Breast epithelium (tissue), 4 donors: ENCODE measurements at places on chromosomes 12 and 14.
A peak's percentile ranks its signal among the peaks of the same experiment; 100 is the strongest.

- no peak for DNase-seq
Measured at GRCh38 chr14:69004731-69005431, 25.8 kb upstream of the ACTN1 start.

DNA sequence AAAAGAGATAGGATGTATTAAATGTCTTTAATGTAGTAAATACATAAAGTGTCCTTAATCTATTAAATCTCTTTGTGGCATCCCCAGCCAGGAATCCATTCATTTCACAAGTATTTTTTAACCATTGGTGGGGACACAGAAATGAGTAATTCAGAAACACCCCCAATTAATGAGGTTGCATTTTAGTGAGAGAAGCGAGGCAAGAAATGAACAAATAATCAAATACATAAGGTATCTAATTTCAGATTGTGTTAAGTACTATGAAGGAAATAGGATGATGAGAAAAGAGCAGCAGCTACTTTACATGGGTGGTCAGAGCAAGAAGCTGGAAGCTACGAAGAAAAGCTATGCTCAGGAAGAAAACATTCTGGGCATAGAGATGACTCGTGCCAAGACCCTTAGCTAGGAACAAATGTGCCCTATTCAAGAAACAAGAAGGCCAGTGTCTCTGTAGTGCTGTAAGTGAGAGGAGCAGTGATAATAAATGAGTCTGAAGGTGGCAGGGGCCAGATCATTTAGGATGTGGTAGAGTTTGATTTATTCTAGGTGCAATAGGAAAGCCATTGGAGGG, 60.5 kb upstream of the IGF1 start:
- DNase-seq = no peak

- DNase-seq = no peak
Measured at GRCh38 chr12:54030889-54031471, 1.9 kb upstream of the HOXC5 start.

DNA sequence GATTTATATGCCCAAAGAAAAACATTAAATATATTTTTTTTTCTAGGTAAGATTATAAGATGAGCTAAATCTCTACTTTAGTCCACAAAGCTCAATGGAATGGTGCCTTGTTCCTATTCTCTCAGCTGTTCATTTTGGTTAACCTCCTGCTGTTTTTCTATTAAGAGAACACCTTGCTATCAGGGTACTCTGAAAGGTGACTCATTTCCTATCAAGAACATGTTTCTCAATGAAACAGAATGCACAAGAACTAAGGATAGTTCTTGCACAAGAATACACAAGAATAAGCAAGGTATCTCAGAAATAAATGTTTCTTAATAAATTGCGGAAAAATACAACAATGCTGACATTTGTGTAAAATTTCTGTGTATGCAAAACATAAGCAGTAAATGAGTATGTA, 14.1 kb downstream of the ABCD2 start:
- DNase-seq = no peak

- no peak for DNase-seq
Measured at GRCh38 chr12:68451261-68452077, 119.3 kb upstream of the MDM1 start.

DNA sequence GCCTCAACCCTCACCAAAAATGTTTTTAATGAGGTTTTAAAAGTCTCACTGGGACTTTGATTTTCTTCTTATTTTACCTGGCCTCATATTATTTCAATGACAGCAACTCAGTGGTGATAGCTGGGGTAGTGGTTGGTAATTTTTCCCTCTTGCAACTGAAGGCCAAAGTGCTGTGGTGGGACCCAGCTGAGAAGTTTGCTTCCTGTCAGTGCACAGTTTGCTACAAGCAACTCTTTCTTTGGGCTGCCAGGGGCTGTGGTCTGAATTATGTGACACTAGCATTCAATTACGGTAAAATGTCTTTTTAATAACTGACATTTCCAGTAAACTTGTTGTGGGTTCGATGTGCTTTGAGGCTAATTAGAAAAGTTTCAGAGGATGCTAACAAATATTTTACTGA, 65.3 kb downstream of the IFNG start:
- DNase-seq = no peak

- no peak for DNase-seq
Measured at GRCh38 chr14:87617079-87617478, 375.9 kb downstream of the GALC start.

DNA sequence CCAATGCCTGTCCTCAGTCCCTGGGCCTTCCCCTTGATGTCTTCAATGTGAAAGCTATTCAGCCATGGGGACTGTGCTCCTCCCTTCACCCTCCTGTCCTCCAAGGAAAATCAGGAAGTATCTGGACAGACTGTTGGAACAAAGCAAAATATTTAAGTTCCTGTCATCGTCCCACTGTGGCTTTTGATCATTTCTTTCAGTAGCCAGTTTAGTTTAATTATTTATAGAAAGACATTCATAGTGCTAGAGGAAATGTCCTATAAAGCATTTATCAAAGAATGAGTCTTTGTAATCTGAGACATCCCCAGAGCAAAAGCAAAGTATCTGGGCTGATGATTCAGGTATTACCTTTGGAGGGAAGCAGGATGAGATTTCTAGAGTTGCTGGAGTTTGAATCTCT, 254.1 kb downstream of the NRXN3 start:
- DNase-seq = no peak

DNA sequence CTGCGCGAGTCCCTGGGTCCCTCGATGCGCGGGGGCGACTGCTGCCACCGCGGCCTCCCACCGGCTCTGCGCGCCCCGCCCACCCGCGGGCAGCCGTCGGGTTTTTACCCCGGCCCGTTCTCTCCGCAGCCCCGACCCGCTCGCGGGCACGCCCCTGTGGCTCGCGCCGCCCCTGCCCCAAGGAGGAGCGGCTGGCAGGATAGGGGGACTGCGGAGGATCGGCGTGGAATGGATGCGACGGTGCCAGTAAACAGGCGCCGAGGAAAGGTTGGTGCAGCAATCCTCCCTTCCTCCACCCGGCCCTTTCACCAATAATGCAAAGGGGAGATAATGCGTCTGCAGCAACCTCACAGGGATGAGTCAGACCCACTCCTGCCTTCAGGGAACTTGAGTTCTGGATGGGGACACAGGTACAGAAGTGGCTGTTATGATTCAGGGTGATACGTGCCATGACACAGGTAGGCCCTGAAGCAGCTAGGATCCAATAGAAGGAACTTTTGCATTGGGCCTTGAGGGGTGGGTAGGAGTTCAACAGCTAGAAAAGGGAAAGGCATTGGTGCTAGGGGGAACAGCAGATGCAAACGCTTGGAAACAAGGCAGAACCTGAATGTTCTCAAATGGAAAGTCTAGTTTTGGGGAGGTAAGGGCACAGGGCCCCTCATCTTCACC, 554 bp upstream of the DEGS2 start:
- no peak for DNase-seq

- no peak for DNase-seq
Measured at GRCh38 chr14:65421201-65421981, 8.9 kb downstream of the FUT8 start.

DNA sequence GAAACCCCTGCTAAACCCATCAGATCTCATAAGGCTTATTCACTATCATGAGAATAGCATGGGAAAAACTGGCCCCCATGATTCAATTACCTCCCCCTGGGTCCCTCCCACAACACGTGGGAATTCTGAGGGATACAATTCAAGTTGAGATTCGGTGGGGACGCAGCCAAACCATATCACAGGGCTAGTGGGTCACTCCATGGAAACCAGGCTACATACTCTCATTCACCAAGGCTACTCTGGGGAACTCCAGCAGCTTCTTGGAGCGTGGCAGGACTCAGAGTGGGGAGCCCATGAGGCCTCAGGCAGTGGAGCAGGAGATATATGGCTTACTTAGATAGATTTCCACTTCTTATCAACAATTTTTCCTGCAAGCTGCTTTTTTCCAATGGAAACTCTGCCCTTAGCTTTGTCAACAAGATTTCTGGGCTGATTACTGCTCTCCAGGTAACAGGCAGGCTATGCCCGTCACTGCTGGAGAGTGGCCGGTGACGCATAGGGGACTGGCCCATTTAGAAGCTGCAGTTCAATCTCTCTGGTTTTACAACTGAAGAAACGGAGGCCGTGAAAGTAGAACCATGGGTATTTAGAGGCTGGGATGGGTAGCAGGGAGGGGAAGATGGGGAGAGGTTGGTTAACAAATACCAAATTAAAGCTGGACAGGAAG, 16.5 kb downstream of the VDR start:
- no peak for DNase-seq

- no peak for DNase-seq
Measured at GRCh38 chr14:53779301-53779700, 177.3 kb downstream of the BMP4 start.

DNA sequence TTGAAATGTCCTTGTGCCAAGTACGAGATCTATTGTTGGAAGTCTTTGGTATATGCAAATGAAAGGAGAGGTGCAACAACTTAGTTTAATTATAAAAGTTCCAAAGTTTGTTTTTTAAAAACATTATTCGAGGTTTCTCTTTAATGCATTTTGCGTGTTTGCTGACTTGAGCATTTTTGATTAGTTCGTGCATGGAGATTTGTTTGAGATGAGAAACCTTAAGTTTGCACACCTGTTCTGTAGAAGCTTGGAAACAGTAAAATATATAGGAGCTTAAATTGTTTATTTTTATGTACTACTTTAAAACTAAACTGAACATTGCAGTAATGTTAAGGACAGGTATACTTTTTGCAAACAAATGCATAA, 2.3 kb downstream of the HSPA2 start:
- no peak for DNase-seq

GRCh38 chr12:67964456-67964855, 24.8 kb upstream of the IFNG-AS1 start:
- no peak for DNase-seq

DNA sequence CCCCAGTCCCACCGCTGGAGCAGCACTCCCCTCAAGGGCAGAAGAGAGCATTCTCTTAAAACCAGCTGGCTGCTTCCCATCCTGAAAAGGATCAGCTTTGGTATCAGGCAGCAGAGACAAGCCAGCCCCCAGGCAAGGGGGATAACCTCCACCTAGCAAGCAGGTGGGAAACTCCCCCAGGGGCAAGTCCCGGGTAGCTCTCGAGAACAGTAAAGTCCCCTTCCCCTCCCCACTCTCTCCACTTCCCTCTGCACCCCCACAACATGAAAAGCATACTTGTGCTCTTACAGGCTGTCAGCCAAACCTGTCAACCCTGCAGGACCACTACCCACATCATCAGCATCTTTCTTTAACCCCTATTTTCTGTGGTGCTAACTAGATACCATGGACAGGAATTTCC, 254.0 kb downstream of the NTF3 start:
- no peak for DNase-seq

DNA sequence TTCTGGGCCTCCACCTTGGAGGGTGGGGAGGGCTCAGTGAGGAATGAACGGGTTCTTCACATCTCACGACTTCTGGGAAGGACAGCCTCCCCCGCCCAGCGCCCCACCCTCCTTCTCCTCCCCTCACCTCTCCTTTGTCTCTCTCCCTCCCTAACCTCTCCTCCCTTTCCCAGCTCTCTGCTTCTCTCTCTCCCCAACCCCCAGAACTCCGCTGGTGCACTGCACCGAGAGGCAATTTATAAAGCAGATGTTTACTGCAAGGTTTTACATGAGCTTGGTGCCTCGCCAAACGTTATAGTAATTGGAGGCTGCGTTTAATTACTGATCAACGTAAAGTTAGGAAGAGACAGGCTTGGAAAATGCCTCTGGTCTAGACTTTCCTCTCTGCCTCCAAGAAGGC, 42.9 kb upstream of the FAM222A start:
- no peak for DNase-seq

- DNase-seq = peak; percentile 80
Measured at GRCh38 chr14:22836301-22837113, at the start of gene MMP14. MMP14 (plus strand) TSS chr14:22836585; CDS start chr14:22836818, 233 bp downstream.

GRCh38 chr14:23640524-23641141, 4.5 kb downstream of the DHRS2 start:
- peak; percentile 27 for DNase-seq

GRCh38 chr12:581321-581720, 81.9 kb downstream of the NINJ2 start:
- no peak for DNase-seq

GRCh38 chr14:40347675-40348074, 915.4 kb upstream of the FBXO33 start:
- no peak for DNase-seq

GRCh38 chr12:59383079-59383822, 212.6 kb upstream of the SLC16A7 start:
- no peak for DNase-seq

- no peak for DNase-seq
Measured at GRCh38 chr12:67952787-67953186, 36.5 kb upstream of the IFNG-AS1 start.

GRCh38 chr14:88599326-88599725, 36.5 kb downstream of the ZC3H14 start:
- DNase-seq = no peak

GRCh38 chr14:91774140-91775096, 42.5 kb upstream of the CATSPERB start:
- no peak for DNase-seq

DNA sequence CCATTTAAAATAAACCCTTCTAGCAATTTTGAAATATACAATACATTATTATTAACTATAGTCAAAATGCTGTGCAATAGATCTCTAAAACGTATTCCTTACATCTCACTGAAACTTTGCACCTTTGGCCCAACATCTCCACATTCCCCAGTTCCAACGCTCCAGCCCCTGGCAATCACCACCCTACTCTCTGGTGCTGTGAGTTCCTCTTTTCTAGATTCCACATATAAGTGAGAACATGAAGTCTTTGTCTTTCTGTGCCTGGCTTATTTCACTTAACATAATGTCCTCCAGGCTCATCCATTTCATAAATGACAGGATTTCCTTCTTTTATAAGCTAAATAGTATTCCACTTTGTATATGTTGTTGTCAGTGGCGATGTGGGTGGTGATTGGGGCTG, 194.7 kb upstream of the RTL1 start:
- DNase-seq = no peak

DNA sequence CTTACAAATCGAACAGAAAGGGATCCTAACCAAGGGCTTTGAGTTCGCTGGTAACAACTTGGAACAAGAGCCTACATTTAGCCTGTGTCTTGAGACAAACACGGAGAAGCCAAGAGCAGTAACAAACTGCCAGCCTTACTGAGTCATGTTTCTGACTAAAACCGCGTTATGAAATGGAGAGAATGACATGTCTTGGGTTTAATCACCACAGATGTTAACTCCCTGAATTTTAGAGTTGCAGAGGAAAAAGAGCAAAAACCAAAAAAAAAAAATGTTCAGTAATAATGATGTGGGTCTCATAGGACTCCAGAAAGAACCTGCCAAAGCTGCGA, 1.0 kb downstream of the BLTP3B start:
- DNase-seq = no peak

DNA sequence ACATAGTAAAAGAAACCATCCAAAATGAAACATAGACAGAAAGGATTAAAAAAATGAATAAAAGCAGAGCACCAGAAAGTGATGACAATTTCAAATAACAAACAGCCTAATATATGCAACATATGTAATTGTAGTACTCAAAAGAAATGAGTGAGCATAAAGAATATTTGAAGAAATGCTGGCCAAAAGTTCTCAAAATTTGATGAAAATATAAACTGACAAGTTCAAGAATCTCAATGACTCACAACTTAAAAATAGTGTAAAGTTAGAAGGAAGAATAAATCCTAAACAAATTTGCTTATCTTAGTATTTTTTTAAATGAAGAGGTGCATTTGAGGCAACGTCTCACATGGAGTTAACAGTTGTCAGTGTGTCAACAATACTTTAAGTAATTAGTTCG, 498.9 kb downstream of the SLC6A15 start:
- no peak for DNase-seq
